Naive thymus-derived CD4-positive, alpha-beta T cell (primary cell): ENCODE measurements at places on chromosomes 5 and 9. TPM values are rescaled to one million over a fixed set of nuclear protein-coding genes. Genes with fewer than 3 reads are reported as not detected.

- H3K4me1 ChIP-seq: no peaks in the 10 kb centered on the region
- DNase-seq: no peak
- H3K36me3 ChIP-seq: peaks cover 5% of the 10 kb centered on the region
- H3K27me3 ChIP-seq: no peaks in the 10 kb centered on the region
- H3K27ac ChIP-seq: no peak overlapping the region
These were observed 64.5 kb downstream of the STARD4 start for GRCh38 chr5:111447822-111448221.

- H3K27me3 ChIP-seq: no peaks in the 10 kb centered on the region
- H3K4me3 ChIP-seq: no peak overlapping the region
- no peak for DNase-seq
- no peaks in the 10 kb centered on the region for H3K4me1 ChIP-seq
These were observed 41.9 kb upstream of the C5orf24 start for GRCh38 chr5:134803821-134804220.

CDH9 gene
- not detected for total RNA-seq

PCDHB12 gene
- total RNA-seq: not detected

GRCh38 chr5:110851357-110851756 is 112.5 kb downstream of the SLC25A46 start:
- no peaks in the 10 kb centered on the region for H3K36me3 ChIP-seq
- no peak for DNase-seq
- no peaks in the 10 kb centered on the region for H3K27me3 ChIP-seq
- no peak overlapping the region for H3K4me3 ChIP-seq
- H3K4me1 ChIP-seq: no peaks in the 10 kb centered on the region

DCTN4 gene
- 46.9 TPM for total RNA-seq

- no peak overlapping the region for H3K4me3 ChIP-seq
- H3K27ac ChIP-seq: no peak overlapping the region
- no peaks in the 10 kb centered on the region for H3K36me3 ChIP-seq
- peak; percentile 48 for DNase-seq
- no peaks in the 10 kb centered on the region for H3K27me3 ChIP-seq
These were observed 88.1 kb downstream of the PCSK1 start for GRCh38 chr5:96344678-96345577.

- H3K4me1 ChIP-seq: no peaks in the 10 kb centered on the region
- no peaks in the 10 kb centered on the region for H3K36me3 ChIP-seq
- no peak overlapping the region for H3K4me3 ChIP-seq
- no peak overlapping the region for H3K27ac ChIP-seq
- H3K27me3 ChIP-seq: no peaks in the 10 kb centered on the region
- DNase-seq: peak; percentile 10
These were observed 116.9 kb upstream of the ARRDC3 start for GRCh38 chr5:91499943-91500531.

DNA sequence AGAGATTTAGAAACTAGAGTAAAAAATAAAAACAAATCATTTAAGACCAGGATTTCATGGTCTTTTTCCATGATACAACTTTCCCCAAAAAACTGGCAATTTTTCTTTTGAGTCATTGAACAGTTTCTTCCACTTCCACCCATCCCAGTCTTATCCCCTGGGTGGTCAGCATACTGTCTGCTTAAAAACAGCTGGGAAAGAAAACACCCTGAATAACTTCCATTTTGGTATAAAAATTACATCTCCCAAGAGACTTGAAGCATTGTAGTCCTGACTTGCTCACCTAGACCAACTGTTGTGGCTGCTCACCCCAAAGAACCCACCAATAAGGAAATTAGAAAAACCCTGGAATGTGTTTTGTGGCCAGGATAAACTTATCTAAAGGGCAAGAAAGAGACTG is 731.3 kb downstream of the NR2F1-AS1 start:
- no peaks in the 10 kb centered on the region for H3K4me1 ChIP-seq
- H3K36me3 ChIP-seq: no peaks in the 10 kb centered on the region
- no peak overlapping the region for H3K27ac ChIP-seq
- H3K27me3 ChIP-seq: no peaks in the 10 kb centered on the region

- no peak overlapping the region for H3K4me3 ChIP-seq
- DNase-seq: no peak
- peaks cover 14% of the 10 kb centered on the region for H3K36me3 ChIP-seq
- H3K4me1 ChIP-seq: no peaks in the 10 kb centered on the region
- no peaks in the 10 kb centered on the region for H3K27me3 ChIP-seq
These were observed 117.2 kb upstream of the CACNA1B start for GRCh38 chr9:137760426-137760825.

DNA sequence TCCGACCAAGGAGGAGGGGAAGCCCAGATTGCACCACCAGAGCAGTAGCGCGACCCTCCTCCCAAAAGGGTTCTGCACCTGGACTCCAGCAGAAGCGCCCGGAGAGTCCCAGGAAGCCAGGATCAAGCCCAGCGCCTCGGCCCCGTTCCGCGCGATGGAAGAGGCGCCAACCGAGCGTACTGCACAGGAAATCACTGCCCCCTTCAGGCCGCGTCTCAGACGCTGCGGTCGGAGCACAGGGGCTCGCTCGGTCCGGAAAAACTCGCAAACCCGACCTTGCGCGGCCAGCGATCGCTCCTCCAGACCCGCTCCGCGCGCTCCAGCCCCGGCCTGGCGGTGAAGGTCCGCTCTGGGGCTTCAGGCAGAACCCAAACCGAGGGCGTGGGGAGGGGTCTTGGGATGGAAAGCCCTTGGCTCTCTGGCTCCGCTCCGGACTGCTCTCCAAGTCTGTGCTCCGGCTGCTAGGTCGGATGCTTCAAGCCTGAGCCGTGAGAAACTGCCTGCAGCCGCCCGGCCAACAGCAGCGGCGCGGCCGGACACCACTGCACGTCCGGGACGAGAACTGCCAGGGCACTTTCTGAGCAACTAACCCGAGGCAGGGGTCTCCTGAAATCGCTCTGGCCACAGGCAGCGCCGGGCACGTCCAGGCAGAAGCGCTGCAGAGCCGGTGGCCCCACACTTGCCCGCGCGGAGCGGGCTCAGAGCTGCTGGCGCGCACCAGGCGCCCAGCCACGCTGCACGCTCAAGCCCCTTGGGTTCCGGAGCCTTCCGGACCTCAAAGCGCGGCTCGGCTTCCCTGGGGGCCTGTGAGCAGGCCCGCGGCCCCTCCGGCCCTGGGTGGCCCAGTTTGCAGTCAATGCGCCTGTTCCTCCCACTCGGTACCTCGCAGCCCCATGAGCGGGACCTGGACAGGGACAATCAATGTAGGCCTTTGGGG is 1.3 kb downstream of the GABBR2 start:
- H3K4me1 ChIP-seq: no peaks in the 10 kb centered on the region
- DNase-seq: no peak
- H3K36me3 ChIP-seq: no peaks in the 10 kb centered on the region
- H3K4me3 ChIP-seq: no peak overlapping the region

DNA sequence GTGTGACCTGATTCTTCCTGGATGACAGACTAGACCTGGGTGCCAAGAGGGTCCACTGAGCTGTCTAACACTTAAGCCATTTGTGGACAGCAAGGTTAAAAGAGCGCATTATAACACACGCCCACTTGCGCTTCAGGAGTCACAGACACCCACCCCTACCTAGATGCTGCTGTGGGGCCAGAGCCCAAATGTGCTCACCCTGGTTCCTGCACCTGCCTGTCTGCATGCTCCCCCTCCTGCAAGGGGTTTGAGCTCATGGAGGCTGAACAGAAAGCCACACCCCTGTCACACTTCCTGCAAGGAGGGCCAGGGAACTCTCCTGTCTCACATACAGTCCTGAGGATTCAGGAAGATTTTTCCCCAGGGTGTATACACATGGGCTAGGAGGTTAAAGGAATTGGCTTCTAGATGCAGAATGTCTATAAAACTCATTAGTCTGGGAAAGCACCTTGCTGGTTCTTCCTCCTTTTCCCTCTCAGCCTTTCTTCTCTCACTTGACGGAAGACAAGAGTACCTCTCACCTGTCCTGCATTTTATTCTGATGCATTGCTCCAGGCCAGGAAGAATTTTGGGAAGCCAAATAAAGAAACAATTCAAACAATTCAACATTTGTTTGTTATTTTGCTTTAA is 87.4 kb upstream of the LHFPL2 start:
- no peak overlapping the region for H3K4me3 ChIP-seq
- no peak overlapping the region for H3K27ac ChIP-seq

DNA sequence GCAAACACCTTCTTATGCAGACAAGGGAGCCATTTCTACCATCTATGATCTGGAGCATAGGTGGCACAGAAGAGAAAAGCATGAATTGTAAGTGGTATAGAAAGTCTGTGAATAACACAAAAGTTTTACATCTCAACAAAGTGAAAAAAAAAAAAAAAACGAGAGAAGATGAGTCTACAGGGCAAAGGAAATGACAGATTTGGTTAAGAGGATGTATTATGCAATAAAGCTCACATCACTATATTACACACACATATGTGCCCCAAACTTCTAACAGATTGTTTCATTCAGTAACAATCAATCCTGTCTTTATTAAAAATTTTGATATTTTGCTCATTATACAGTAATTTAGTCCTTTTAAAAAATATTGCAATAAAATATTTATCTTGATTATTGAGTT is 49.8 kb downstream of the CERT1 start:
- H3K4me3 ChIP-seq: no peak overlapping the region
- H3K27me3 ChIP-seq: no peaks in the 10 kb centered on the region
- H3K36me3 ChIP-seq: no peaks in the 10 kb centered on the region
- DNase-seq: no peak

DNA sequence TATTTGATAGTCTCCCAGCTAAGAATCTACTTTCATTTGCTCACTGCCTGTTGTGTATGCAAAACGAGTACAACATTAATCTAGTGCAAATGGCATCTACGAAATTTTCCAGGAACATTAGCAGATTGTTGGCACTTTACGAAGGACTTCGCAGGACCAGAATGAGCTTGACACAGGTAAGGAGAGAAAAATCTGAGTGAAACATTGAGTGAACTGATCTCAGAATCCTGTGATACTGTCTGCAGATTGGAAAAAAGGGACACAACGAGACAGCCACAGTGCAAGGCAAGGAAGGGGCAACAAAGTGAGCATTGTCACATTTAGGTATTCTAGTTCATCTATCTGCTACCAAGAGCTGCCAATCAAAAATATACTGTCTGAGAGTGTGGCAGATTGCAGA is 350.5 kb downstream of the ZNF608 start:
- DNase-seq: no peak

FOXI1 gene
- total RNA-seq: 0.29 TPM

TRIP13 gene
- total RNA-seq: 0.39 TPM

GRCh38 chr9:124495126-124496074 is 11.8 kb downstream of the NR5A1 start:
- H3K36me3 ChIP-seq: no peaks in the 10 kb centered on the region
- H3K4me3 ChIP-seq: no peak overlapping the region
- no peaks in the 10 kb centered on the region for H3K27me3 ChIP-seq
- DNase-seq: no peak
- no peaks in the 10 kb centered on the region for H3K4me1 ChIP-seq
- H3K27ac ChIP-seq: peak overlapping the region; percentile 19

SHISAL2B gene
- not detected for total RNA-seq

DNA sequence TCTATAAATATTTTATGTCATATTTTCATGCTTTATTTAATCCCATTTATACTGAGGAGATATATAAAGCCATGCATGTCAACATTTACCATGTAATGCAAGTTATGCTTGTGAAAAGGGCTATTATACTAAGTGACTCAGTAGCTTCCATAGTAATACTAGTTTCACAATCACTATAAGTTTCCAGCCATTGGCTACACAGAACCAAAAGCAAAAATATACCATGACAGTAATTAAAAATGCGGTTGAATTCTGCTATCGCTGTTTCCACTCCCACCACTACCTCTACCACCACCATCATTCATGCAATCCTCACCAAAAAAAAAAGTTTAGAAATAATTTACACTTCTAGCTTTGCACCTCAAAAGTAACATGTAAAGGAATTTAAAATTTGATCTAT is 60.2 kb downstream of the MLLT3 start:
- H3K4me3 ChIP-seq: no peak overlapping the region
- no peak for DNase-seq
- peaks cover 48% of the 10 kb centered on the region for H3K4me1 ChIP-seq
- H3K27me3 ChIP-seq: no peaks in the 10 kb centered on the region

PCDHB4 gene
- total RNA-seq: not detected

DNA sequence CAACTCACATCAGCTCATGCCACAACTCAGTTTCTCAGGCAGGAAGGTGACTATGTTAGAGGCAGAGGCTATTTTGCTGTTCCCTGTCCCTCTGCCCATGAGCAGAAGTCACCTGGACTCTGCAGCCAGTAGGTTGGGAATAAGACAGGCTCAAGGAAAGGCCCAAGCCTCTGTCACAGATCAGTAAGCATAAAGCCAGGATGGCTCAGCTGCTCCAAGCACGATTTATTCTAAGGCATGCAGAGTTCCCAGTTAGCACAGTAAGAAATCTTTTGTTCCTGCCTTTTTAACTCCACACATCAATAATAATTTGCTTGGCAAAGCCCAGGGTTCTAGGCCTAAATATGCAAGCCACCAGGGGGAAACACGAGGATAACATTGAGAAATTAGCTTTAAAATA is 249.0 kb upstream of the ADRA1B start:
- no peak for DNase-seq
- H3K27me3 ChIP-seq: no peaks in the 10 kb centered on the region
- H3K27ac ChIP-seq: no peak overlapping the region
- H3K4me1 ChIP-seq: no peaks in the 10 kb centered on the region

GRCh38 chr9:137077010-137077747 is at the start of gene UAP1L1:
Gene UAP1L1, plus strand, starts transcription at chr9:137077517. Its CDS starts 16 bp downstream, at chr9:137077533.
- peaks cover 6% of the 10 kb centered on the region for H3K4me1 ChIP-seq
- no peaks in the 10 kb centered on the region for H3K27me3 ChIP-seq
- H3K36me3 ChIP-seq: peaks cover 18% of the 10 kb centered on the region

PAPPA gene
- total RNA-seq: 0.64 TPM

DNA sequence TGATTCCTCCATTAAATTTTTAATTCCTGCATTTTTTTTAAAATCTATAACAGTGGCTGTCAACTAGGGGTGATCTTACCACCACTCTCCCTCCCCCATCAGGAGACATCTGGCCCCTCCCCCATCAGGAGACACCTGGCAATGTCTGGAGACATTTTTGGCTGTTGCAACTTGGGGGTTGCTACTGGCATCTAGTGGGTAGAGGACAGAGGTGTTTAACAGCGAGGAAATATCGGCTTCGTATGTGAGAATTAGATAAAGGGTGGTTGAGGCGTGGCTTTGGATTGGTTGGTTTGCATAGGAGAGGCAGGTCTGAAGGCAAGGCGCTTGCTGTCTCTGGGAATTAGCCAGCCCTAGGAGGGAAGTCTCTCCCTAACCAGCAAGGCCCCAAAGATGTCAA is 10.5 kb downstream of the CDHR2 start:
- no peaks in the 10 kb centered on the region for H3K4me1 ChIP-seq
- no peak overlapping the region for H3K4me3 ChIP-seq
- no peaks in the 10 kb centered on the region for H3K36me3 ChIP-seq
- peak; percentile 53 for DNase-seq

- no peaks in the 10 kb centered on the region for H3K4me1 ChIP-seq
- no peak overlapping the region for H3K4me3 ChIP-seq
- DNase-seq: no peak
- H3K27ac ChIP-seq: no peak overlapping the region
- no peaks in the 10 kb centered on the region for H3K36me3 ChIP-seq
These were observed 9.0 kb downstream of the CDH12 start for GRCh38 chr5:22844155-22844554.

CCNJL gene
- total RNA-seq: 0.42 TPM

LCN12 gene
- 2.6 TPM for total RNA-seq
